Central memory CD4-positive, alpha-beta T cell (primary cell): ENCODE measurements at places on chromosomes 11 and 22.
A peak's percentile ranks its signal among the peaks of the same experiment; 100 is the strongest.

GRCh38 chr11:10680956-10681487 lies 12.5 kb downstream of the IRAG1 start:
- no peak for DNase-seq

DNA sequence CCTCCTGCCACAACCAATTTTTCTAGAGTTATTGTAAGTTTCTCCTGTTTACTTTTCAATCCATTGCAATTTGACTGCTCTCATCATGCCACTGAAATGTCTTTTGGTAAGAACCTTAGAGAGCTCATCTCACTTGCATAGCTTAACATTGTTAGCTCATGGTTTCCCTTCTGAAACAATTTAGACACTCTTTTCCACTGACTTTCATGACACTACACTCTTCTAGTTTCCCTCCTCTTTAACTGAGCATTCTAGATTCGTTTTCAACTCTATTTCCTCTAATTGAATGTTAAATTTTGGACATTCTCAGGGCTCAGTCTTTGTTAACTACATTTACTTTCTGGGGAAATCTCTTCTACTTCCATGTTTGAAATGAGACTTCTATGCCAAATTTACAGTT lies 369.1 kb downstream of the JRKL start:
- DNase-seq = no peak

- no peak for DNase-seq
Observed at GRCh38 chr22:23831261-23831660, 7.5 kb downstream of the DERL3 start.

GRCh38 chr11:73376803-73377629 lies 817 bp downstream of the RELT start:
- peak; percentile 69 for DNase-seq

DNA sequence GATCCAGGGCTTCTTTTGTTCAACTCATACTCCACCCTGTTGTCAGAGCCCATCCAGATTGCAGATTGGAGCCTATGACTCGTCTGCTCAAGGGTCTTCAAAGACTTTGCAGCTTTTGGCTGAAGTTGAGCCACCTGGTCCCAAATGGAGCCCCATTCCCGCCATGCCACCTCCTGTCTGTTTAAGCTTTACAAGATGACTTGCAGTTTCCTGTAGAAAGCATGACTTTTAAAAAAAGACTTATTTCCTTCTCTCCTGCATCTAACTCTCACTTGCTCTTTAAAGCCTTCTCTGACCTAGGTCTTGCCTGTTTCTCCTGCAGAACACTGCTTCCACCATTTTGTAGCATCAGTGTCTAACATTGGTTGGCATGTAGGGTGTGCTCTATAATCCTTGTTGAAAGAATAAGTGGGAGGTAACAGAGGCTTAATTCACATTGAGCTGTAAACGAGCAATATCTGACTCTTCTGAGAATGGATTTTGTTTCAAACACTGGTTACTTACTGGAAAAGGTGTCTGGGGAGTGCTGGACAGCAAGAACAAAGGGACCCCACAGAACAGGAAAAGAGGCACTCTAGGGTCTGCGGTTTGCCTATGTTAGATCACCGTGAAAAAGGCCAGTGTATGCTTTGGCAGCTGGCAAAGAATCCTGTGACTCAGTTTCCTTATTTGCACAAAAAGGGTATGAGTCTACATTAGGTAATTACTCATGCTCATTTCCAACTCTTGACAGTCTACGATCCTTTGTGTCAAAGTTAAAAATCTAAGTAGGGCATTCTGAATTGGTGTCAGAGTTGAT lies 30.3 kb downstream of the NF2 start:
- no peak for DNase-seq

GRCh38 chr11:74866557-74866956 lies 82.3 kb downstream of the XRRA1 start:
- no peak for DNase-seq

DNA sequence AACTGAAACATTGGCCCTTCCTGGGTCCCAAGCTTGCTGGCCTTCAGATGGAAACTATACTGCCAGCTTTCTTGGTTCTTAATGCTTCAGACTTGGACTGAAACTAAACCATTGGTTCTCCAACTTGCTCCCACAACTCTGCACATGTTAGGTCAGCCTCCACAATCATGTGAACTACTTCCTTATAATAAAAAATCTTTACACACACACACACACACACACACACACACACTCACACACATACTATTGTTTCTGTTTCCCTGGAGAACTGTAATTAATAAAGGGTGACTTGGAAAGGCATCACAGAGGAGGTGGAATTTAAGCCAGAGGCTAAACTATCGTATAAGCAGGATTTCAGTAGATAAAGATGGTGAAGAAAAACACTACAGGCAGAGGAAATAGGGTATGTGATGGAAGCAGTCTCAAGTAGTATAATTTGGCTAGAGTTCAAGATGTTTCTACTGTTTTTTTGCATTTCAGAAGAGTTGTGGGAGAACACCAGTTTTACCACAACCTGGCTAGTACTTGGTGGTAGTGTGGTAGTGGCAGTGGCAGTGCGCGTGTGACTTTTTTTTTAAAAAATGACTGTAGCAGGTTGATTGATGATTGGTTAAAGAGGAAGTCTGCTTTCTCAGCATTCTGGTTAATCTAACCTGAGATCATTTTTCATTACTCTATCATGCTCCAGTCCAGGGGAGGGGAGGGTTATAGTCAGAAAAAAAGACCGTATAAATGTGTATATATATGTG lies 70.1 kb downstream of the PDE3B start:
- DNase-seq = peak; percentile 69

GRCh38 chr11:132444911-132445310 lies 1074.5 kb downstream of the NTM start:
- DNase-seq = no peak

DNA sequence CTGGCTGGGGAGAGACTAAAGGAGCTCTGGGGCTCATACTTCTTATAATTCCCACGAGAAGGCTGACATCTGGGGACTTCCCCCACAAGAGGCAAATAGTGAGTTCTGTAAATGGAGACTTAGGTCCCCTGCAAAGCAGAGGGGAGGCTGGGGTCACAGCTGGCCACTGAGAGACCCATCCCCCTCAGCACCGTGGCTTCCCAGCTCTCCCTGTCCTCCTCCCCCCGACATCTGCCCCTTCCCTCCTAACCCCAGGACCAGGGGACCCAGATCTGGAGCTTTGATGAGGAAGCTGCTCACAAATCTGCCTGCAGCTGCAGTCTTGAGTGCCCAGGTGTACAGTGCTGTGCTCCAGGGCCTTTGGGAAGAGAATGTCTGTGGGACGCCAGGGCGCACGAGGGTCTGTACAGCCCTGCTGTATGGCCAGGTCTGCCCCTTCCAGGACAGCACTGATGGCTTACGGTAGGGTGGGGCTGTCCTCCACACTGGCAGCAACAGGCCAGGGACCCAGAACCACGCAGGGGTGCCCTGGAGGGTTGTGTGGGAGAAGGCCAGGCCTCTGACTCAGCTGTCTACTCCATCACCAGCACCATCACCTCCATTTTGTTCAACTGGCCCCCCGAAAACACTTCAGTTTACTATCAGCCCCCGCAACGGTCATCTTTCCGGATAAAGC lies 1.1 kb downstream of the RGL4 start:
- DNase-seq = no peak

- DNase-seq = no peak
Observed at GRCh38 chr11:76678321-76678720, 7.8 kb upstream of the LRRC32 start.

- no peak for DNase-seq
Observed at GRCh38 chr22:31343235-31344191, 2.6 kb downstream of the PATZ1 start.

- DNase-seq = peak; percentile 44
Observed at GRCh38 chr11:65355013-65355775, 643 bp downstream of the TIGD3 start.

GRCh38 chr11:67027943-67028542 lies 5.1 kb downstream of the SYT12 start:
- DNase-seq = no peak

- no peak for DNase-seq
Observed at GRCh38 chr22:49753276-49753890, 74.3 kb downstream of the BRD1 start.

DNA sequence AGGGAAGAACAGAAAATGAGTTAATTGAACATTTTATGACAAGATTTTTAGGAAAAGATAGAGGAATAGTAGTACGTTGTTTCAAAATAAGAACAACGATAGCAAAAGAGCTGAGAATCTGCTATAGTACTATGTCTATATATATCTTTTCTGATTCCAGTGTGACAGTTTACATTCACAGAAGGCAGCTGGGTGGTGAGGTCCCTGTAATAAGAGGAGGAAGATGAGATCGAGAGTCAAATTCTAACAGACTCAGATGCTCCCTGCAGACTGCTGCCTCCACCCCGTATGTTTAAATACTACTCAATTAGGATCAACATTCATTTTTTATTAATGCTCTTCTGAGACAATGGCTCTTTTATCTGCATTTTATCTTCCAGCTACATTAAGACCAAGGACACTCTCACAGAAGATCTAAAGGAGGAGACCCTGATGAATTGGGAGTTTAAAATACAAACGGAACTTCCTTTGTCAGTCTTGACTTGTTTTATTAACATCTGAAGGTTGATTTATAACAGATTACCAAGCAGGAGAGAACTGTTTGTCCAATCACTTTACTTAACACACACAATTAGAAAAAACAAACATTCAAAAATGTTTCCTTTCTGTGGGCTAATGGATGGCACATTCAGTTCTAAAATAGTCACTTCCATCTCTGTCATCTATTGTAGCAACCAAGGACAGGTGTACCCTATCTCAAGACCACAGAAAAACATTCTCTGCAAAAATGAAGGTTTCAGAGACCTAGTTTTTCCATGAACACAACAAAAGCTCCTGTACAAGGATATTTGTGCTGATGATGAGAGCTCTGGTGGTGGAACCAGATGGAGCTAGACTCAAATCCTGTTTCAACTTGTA lies 240.2 kb downstream of the CADM1 start:
- DNase-seq = no peak

- DNase-seq = no peak
Observed at GRCh38 chr11:81004576-81004975, 1563.7 kb upstream of the TENM4 start.

DNA sequence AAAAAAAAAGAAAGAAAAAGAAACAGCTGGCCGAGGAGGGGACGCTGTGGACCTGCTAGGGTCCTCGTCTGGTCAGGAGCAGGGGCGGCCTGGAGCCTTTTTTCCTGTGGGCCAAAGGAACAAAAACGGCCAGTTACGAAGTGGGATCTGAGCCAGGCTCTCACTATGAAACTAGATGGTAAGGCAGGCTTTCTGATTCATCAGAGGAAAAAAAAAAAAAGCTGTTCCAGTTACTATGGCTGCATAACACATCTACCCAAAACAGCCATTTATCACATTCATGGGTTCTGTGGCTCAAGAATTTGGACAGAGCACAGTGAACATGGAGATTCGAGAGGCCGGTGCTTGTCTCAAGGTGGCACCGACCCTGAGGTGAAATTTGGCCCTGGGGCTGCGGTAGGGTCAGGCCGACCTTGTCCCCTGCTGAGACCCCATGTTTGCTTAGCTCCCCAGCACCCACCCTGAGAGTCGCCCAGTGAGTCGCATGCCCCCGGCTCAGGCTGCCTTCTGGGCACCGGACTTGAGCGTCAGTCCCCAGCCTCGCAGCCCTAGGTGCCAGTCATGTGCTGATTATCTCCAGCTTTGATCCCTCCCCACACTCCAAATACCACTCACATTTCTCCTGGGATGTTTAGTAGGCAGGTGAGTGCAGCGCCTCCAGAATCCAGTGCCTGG lies 34.2 kb downstream of the MRGPRD start:
- DNase-seq = no peak

GRCh38 chr11:8693010-8693551 lies 10.5 kb downstream of the RPL27A start:
- no peak for DNase-seq

DNA sequence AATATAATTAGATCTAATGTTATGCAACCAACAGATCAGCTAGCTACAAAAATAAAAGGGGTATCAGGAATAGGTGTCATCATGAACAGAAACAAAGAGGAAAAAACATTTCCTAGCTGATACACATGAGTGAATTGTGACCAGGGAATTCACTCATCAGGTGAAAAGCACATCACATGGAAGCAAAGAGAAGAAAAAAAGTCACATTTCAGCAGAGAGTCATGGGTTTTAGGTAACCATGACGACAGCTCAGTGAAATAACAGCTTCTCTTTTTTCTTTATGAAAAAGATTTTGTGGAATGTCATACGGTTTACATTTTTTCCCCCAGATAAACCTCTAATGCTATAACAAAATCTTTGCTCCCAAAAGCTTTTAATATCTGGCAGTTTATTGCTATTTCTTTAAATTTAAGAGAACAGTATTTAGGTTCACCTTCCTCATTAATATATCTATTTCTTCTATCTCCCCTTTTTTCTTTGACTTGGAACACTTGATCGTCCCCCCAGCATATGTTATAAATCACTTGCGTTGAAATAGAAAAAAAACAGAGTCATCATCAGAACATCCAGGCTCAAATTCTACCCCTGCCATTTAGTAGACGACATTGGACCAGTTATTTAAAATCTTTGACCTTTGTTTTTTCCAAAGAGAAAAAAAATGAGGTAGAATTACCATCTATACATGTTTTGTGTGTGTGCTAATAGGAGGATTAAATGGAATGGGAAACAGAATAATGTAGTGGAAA lies 5.3 kb downstream of the TYR start:
- DNase-seq = no peak

- no peak for DNase-seq
Observed at GRCh38 chr11:115330684-115331482, 173.3 kb downstream of the CADM1 start.

DNA sequence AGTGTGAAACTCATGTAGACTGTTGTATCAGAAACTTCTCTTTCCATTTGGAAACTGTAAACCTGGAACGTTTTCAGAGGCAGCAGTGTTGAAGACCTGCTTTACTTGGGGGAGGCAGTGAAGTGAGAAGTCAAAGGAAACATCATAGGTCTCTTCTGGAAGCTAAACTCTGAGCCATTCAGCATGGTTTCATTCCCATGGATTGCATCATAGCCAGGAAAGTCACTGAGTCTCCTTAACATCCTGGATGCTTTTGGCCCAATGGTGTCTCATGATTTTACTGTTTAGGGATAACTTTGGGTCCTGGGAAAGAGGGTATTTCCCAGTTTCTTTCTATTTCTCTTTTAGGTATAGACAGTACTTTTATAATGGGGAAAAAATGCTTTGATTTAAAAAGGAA lies 153.2 kb upstream of the E2F8 start:
- DNase-seq = no peak

GRCh38 chr11:28877340-28877739 lies 769.2 kb downstream of the METTL15 start:
- no peak for DNase-seq

DNA sequence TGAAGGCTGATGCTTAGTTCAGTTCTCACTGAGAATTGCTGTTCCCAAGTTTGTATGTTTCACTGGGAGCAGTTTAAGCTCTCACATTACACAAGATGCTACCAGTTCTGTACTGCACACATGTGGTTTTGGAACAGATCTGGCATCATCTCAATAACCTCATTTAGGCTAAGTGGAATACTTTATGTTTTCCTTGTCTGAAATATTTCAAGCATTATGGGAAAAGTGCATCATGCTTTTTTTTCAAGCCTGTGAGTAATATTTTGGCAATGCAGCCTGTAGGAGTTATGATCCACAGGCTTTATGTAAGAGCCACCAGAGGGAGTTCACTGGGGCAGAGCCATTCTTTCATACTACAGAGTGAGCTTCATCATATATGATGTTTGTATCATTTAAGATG lies 141.5 kb downstream of the OR4C45 start:
- DNase-seq = no peak
